Osteocyte (in vitro differentiated cells): ENCODE measurements at places on chromosomes 5 and 9.

DNA sequence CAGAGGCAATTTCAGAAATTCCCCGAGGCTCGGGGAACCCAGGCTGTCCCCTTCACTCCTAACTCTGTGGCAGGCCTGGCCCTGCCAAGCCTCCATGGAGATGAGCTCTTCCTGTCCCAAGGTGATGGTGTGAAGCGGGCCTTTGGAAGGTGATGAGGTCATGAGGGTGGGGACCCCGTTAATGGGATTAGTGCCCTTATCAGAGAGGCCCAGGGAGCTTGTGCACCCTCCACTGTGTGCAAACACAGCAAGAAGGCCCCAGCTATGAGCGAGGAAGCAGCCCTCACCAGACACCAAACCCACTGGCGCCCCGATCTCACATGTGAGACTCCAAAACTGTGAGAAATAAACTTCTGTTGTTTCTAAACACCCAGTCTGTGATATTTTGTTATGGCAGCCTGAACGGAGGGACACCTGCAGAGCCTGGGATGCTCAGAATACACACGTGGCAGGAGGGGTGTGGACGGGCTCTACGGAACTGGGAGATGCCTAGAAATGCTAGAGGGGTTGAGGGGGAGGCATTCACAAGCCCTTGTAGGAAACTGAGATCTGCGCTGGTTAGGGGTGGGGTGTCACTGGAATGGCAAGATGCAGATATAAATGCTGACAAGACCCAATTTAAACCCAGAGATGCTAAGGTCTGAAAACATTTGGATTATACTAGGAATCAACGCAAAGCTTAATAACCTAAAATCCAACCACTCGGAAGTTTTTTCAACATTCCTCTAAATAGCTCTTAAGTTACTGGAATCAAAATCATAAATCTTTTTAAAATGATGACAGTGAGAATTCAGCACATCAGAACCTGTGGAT, 46.9 kb downstream of the ADAMTS2 start:
- H3K4me1 ChIP-seq, result peaks cover 2% of the 10 kb centered on the region
- no peak for DNase-seq
- H3K27ac ChIP-seq, result no peak overlapping the region

DNA sequence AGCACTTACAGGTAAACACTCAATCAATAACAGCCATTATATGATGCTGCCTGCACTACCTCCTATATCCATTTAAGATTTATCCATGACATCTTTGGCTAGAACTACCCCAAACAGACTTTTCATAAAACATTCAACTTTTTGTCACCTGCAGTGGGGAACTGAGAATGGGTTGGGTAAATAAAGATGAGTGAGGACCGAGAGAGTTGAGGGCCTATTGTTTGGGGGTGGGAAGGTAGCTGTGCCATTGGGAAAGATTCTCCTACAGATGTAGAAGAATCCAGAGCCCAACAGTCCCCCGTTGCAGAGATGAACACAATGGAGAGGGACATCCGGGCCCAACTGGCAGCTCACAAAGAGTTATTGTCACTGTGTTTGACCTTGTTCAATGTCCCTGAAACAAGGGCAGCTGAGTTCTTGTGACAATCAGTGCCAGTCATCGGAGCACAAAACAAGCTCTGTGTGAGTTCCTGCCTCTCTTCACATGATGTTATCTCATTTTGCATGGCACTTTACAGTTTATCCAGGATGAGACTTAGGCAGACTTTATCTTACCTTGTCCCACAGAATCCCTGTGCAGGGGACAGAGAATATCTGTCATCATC, 11.5 kb upstream of the SLC31A2 start:
- no peak overlapping the region for H3K27ac ChIP-seq
- H3K4me3 ChIP-seq, result no peak overlapping the region
- H3K27me3 ChIP-seq, result peaks cover 26% of the 10 kb centered on the region
- H3K4me1 ChIP-seq, result no peaks in the 10 kb centered on the region
- DNase-seq, result no peak
- no peaks in the 10 kb centered on the region for H3K36me3 ChIP-seq

- peaks cover 33% of the 10 kb centered on the region for H3K4me1 ChIP-seq
- H3K4me3 ChIP-seq, result no peak overlapping the region
- no peak for DNase-seq
- no peak overlapping the region for H3K27ac ChIP-seq
- H3K36me3 ChIP-seq, result peaks cover 3% of the 10 kb centered on the region
Measured at GRCh38 chr5:149852641-149853330, 91.8 kb downstream of the PDE6A start.

GRCh38 chr9:12133416-12133815, 559.8 kb upstream of the TYRP1 start:
- H3K4me1 ChIP-seq, result no peaks in the 10 kb centered on the region
- DNase-seq, result no peak
- no peaks in the 10 kb centered on the region for H3K36me3 ChIP-seq
- H3K27ac ChIP-seq, result no peak overlapping the region
- H3K27me3 ChIP-seq, result no peaks in the 10 kb centered on the region

DNA sequence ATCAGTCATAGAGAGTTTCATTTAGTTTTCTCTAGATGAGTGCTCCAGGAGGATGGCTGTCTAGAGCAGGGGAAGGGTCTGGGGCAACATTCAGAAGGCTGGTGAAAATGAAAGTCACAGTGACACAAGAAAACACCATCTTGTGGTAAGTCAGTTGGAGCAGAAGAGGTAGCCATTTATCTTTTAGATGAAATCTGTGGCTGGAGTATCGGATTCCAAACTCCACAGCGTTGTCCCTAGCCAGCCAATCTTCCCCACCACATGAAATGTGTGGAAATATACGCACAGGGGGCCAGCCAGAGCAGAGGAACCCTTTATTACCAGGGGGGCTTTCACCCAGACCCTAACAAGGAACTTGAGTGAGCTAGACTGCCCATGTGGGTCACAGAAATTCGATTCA, 15.9 kb upstream of the TNFAIP8 start:
- H3K4me3 ChIP-seq, result no peak overlapping the region
- no peaks in the 10 kb centered on the region for H3K27me3 ChIP-seq
- no peak overlapping the region for H3K27ac ChIP-seq
- no peaks in the 10 kb centered on the region for H3K36me3 ChIP-seq

DNA sequence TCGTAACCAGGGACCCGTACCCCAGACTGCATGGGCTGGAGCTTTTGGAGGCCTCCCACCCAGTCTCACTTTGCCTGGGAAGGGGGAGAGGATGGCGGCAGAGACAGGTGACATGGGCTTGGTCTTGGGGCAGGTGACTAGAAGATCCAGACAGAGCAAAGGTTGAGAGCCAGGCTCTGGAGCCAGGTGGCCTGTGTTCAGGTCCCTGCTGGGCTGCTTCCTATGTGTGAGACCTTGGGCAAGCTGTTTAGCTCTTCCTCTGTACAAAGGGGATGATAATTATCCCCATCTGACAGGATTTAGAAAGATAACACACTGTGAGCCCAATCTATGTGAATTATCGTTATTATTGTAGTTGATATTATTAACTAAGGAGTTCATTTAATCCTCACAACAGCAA, 16.1 kb upstream of the NDST1 start:
- no peak overlapping the region for H3K4me3 ChIP-seq
- H3K27me3 ChIP-seq, result no peaks in the 10 kb centered on the region
- peaks cover 73% of the 10 kb centered on the region for H3K4me1 ChIP-seq

DNA sequence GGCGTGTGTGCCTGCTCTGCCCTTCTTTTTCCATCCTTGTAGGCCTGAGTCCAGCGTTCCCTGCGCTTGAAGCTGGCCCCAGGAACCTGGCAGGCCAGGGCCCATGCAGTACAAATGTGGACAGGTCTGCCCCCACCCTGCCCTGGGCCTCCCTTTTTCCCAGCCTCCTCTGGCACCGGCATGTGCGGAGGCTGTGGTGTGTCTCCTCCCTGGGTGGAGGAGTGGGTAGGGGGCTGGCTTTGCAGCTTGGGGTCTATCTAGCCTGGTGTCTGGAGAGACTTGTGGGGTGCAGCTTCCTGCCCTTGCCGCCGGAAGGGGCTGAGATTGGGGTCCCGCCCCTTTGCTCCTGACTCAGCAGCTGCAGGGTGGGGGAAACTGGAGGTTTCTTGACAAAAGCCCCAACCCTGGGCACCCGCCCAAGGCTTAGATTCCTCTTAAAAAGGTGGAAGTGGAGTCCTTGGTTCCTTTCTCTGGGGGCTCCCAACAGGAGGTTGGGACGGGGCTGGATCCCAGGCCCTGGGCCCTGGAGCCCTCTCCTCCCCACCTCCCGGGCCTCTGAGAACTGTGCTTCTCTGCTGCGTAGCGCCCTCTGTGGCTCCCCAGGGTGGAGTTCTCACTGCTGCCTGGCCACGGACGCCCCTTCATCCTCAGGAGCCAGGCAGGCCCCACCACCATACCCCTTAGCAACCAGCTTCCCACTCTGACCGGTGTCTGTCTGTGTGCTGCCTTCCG, 18.0 kb downstream of the RXRA start:
- peaks cover 56% of the 10 kb centered on the region for H3K4me1 ChIP-seq
- H3K27me3 ChIP-seq, result no peaks in the 10 kb centered on the region
- DNase-seq, result no peak

- peaks cover 7% of the 10 kb centered on the region for H3K36me3 ChIP-seq
- no peak overlapping the region for H3K4me3 ChIP-seq
- H3K4me1 ChIP-seq, result peaks cover 4% of the 10 kb centered on the region
- peaks cover 28% of the 10 kb centered on the region for H3K27me3 ChIP-seq
- H3K27ac ChIP-seq, result no peak overlapping the region
Measured at GRCh38 chr5:132651838-132652469, 6.0 kb upstream of the IL13 start.

DNA sequence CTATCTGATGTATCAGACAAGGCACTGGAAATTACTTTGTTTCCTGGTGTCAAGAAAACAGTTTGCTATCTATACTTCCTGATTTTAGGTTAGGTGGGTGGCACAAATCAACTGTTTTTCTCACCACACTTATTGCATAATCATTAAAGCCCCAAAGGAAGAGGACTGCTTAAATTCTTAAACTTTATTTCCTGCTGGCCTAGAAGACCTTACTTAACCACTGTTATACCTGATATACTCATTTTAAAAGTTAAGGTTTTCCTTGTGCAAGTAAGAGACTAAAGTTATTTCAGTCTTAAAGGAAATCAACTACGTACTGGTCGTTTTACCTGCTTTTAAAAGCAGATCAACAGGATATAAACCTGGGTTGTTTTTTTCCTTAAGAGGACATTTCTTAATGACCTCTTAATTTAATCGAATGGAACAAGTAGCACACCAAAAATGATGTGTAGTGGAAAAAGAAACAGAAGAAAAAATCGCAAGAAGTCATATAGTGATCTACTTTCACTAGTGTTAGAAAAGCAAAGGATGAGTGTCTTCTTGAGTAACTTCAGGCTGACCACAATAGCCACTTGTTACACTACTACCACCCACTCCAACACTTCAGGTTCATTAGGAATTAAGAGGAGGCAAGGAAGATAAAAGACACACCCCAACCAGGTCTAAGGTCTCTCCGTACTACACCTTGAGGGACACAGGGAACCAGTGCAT, 974 bp downstream of the CLINT1 start:
- no peak for DNase-seq
- H3K27me3 ChIP-seq, result no peaks in the 10 kb centered on the region
- peak overlapping the region; percentile 98 for H3K4me3 ChIP-seq
- H3K36me3 ChIP-seq, result no peaks in the 10 kb centered on the region

DNA sequence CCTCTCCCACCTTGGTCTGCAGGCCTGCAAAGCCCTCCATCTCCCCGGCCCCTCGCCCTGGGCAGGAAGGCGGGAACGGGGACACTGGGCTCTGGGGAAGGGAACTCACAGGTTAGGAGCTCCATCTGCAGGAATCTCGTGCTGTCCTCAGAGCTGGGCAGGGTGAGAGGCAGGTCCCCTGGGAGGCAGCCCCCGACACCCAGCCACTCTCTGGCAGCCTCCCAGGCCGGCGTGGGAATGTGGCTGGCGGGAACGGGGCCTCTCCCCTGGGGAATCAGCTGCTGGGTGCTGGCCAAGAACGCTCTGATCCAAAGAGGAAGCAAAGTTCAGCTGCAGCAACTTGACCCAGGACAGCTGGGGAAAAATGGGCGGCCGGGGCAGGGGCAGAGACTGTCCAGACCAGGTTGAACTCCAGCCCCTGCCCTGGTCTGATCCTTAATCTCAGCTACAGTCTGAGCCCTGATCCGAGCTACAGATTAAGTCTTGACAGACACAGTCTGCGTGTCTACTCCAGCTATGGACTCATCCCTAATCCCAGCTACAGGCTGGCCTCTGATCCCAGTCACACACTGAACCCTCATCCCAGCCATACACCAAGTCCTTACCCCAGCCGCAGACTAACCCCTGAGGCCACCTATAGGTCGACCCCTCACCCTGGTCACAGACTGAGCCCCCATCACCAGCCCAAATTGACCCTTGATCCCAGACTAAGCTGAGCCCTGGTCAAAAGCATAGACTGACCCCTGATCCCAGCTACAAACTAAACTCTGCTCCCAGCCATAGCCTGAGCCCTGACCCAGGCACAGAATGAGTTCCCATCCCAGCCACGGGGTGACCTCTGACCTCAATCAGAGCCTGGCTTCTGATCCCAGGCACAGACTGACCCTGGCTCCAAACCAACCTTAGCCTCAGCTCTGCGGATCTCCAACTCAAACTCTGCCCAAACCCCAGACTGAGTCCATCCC, 37.3 kb upstream of the EGFL7 start:
- H3K27ac ChIP-seq, result no peak overlapping the region
- no peak overlapping the region for H3K4me3 ChIP-seq
- no peak for DNase-seq
- H3K36me3 ChIP-seq, result no peaks in the 10 kb centered on the region

DNA sequence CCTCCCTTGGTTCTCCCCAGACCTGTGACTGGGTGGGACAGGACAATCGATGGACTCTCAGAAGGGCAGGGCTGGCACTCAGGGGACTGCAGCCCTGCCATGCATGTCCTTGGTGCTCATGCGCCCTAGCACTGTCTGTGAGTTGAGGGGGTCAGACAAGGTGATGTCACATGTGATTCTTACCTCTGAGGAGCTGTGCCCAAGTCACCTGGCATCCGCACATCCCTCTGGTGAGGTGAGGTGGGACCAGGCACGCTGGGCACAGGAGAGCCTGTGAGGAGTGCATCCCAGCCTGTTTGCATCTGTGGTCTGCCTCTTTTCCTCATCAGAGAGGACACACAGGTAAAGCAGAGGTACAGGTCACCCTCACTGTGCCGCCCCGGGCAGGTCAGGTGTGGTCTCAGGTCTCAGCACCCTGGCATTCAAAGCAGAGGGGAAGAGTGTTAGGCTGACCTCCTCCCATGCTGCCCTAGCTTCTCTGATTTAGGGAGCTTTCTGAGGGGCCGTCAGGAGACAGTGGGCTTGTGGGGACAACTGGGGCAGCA, 14.8 kb downstream of the TRIP13 start:
- H3K36me3 ChIP-seq, result peaks cover 5% of the 10 kb centered on the region
- H3K27ac ChIP-seq, result no peak overlapping the region
- no peak for DNase-seq
- H3K27me3 ChIP-seq, result no peaks in the 10 kb centered on the region

GRCh38 chr5:159414021-159414420, 83.7 kb upstream of the IL12B start:
- no peaks in the 10 kb centered on the region for H3K4me1 ChIP-seq
- peaks cover 25% of the 10 kb centered on the region for H3K27me3 ChIP-seq
- no peak overlapping the region for H3K27ac ChIP-seq
- H3K4me3 ChIP-seq, result no peak overlapping the region
- H3K36me3 ChIP-seq, result no peaks in the 10 kb centered on the region
